M059J (cell line): ENCODE measurements at places on chromosomes 6 and 20.

DNA sequence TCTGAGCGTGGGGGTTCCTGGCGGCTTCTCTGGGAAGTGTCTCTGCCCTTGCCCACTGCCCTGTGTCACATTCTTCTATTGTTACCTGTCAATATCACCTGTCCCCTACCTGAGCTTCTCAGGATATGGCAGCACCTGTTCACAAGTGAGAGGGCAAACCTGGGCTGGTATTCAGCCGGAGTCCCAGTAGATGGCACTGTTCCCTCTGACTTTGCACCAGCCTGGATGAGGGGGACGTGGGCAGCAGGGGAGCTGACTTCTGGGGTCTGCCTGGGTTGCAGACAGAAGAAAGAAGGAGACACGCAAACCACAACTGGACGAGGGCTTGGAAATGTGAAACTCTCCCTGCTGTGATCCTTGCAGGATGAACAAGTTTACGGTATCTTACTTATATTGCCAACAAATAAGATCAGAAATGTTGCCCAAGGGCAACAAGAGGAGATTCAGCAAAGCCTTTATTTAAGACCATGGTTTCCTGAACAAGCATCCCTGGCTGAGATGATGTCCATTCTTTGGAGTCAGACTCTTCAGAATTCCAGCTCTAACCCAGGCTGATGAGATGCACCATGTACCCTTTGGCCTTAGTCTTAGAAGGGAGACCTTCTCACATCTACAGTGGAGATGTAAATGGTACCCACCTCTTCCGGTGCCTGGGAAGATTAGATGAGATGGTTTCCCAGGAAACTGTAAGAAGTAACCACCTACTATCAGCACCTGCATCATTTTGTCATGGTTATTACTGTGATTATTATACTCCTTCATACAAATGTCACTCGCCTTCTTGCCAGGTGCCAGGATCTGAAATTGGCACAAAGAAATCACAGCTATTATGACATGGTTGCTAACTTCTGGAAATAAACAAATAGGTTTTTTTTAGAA is 400.0 kb upstream of the CDH4 start:
- no peak for DNase-seq

GRCh38 chr20:53657732-53658131 is 64.1 kb upstream of the ZNF217 start:
- peak; percentile 28 for DNase-seq

- DNase-seq = no peak
Measured at GRCh38 chr6:131212024-131212423, 76.8 kb downstream of the AKAP7 start.

DNA sequence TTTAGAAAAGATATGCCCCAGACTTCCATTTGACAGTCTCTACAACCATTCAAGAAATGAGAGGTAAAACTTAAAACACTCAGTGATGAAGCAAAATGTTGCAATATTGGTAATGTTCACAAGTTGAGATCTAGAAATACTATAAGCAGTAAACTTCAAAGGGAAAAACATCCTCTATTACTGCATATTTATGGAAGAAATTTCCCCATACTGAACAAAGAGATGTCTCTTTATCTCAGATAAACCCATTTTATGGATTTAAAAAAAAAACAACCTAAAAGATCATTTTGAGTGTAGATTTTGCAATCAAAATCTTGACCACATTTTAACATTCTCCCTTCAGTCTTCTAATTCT is 177.8 kb upstream of the TAB2 start:
- no peak for DNase-seq

DNA sequence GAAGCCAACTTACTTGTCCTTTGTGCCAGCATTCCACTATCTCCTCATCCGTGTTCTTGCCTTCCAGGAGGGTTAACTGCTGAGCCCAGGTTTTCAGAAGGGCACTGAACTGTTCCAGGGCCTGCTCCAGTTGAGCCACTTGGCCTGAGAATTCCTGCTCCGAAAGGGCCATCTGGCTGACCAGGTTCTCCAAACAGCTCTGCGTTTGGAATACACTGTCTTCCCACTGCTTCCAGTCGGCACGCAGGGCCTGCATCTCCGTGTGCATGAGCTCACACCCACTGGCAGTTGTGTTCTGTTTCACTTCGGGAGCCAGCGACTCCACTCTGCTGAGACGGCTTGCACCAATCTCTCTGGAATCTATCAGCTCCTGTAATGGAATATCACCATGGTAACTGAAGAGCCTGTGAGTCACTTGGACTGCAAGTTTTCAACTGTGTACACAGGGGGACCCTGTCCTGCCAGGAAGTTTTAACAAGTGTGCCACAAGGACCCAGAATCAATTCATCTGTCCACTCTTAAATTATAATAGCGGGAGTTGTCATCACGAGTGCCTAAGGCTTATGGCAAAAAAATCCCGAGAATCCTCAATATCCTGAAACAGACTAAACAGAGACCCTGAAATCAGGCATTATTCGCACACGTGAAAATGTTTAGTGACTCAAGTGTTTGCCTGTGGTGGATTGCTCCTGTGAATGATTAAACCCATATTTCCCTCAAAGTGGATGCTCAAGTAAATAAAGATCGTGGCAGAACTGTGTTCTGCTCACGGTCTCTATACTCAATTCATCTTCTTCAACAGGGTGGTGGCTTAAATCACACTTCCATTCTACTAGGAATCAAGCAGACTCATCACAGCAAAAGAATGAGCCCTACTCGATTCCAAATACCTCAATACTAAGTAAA is 255.9 kb downstream of the SYNE1 start:
- DNase-seq = peak; percentile 99

- no peak for DNase-seq
Measured at GRCh38 chr6:144344646-144345045, 59.5 kb downstream of the UTRN start.

DNA sequence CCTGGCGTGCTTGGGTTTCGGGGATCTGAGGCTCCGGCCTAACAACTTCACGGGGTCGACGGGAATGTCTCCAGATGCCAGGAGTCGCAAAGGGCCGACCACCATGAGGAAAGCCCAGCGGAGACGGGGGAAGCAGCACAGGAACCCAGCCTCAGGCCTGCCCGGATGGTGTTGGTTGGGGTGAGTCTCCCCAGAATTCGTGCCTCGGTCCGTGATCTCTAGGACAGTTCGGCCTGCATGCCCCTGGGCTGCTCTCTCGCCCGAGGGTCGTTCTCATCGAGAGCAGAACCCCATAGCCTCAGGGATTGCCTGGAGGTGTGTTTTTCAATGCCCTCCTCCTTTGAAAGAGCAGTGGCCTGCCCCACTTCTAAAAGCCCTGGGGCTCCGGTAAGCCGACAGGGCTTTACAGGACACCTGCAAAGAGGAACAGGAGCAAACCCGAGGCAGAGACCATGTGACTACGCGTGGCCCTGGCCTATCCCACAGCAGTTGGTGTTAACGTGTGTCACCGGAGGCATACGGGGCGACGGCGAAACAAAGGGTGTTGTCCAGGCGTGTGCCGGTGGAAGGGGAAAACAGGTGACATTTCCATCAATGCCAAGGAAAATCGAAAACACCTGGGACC is 973.1 kb upstream of the DEFB115 start:
- DNase-seq = no peak

DNA sequence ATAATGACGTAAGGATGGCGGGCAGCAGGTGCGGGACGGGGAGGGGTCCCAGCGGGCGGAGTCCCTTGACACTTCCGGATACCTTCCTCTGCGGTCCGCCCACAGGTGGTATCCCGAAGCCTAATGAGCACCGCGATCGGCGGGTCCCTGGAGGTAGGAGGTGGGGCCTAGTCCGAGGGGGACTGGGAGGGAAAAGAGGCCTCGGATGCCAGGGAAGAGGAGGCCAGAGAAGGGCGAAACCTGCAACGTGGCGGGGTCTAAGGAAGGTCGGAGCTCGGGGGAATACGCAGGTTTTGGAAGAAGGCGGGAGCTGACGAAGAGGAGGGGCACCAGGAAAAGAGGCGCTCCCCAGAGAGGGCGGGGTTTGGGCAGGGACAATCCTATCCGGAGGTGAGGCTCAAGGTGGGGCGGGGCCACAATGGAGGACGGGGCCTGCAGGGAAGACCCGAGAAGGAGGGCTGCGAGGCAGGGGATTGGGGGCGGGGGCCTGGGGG is 3.7 kb downstream of the PRSS16 start:
- peak; percentile 89 for DNase-seq

DNA sequence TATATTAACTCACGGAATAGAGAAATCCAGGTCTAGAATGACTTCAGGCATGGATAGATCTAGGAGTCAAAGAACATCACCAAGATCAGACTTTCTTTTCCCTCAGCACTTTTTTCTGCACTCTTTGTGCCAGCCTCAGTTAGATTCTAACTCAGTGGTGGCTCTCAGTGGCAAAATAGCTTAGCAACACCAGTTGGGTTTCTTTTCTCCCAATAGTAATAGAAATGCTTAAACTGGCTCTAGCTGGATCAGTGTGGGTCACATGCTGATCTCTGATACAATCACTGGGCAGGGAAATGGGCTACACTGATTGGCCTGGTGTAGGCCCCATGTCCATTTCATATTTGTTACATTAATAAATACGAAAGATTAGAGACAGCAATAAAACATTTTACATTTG is 44.2 kb upstream of the ARFGEF2 start:
- no peak for DNase-seq

GRCh38 chr20:50242863-50243609 is 52.4 kb downstream of the CEBPB start:
- peak; percentile 66 for DNase-seq

- DNase-seq = no peak
Measured at GRCh38 chr6:167120583-167120903, 2.4 kb upstream of the CCR6 start.

DNA sequence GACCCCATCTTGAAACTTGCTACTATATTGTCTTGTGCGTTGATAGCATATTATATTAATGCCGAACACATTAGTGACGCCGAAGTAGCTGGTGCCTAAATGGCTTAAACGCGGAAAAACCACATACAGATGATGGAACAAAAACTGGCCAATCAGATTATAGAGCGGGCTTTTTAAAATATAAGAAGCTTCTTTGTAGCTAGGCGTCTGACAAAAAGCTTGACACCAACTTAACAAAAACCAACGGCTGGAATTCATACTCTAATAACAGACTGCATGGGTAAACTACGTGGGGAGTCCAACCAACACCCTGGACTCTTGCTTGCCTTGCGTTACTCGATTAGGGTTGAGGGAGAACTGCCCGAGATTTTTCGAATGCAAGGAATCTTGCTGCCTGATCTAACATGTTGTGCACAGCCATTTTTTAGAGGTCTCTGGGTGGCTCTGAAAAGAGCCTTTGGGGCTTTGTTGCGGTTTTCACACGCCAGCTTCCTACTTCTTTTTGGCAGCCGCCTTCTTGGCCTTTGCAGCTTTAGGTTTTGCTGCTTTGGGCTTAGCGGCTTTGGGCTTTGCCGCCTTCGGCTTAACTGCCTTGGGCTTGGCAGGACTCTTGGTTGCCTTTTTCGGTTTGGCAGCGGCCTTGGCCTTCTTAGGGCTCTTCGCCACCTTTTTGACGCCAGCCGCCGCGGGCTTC is 45.7 kb downstream of the OR2B2 start:
- DNase-seq = peak; percentile 94

DNA sequence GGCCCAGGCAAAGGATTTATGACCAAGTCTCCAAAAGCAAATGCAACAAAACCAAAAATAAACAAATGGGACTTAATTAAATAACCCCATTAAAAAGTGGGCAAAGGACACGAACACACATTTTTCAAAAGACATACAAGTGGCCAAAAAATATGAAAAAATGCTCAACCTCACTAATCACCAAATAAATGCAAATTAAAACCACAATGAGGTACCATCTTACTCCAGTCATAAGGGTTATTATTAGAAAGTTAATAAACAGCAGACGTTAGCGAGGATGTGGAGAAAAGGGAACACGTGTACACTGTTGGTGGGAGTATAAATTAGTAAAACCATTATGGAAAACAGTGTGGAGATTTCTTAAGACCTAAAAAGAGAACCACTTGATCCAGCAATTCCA is 71.1 kb downstream of the CEP162 start:
- no peak for DNase-seq

DNA sequence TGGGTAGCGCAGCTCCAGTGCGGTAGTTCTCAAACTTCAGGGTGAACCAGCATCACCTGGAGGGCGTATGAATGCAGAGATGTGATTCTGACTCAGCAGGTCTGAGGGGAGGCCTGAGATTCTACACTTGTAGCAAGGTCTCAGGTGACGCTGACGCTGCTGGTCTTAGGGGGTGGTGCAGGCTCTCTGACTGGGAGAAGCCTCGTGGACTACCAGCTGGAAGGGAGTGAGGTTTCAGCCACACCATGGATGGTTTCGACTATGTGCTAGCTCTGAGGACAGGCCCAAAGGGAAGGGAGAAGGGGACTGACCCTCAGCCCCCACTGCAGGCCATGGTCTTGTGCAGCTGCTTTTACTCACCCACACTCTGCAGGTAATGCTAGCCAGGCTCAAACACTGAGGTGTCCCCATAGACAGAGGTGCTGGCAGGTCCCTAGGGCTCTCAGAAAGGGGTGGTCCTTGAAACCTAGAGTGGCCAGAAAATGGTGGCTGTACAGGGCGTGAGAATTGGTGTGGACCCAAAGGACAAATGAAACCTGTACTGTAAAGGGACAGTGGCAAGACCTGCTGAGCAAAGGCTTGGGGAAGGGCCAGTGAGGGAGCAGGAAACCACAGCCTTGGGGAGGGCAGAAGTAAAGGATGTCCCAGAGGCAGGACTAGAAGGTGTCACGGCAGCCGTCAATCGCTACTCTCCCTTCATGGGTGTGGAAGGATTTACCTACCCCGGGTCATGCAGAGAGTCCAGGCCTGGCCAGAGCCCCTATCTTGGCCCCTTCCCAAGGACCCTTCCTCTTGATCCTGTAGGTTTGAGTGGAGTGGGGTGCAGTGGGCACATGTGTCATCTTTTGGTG is 52.7 kb downstream of the EBF4 start:
- DNase-seq = no peak

DNA sequence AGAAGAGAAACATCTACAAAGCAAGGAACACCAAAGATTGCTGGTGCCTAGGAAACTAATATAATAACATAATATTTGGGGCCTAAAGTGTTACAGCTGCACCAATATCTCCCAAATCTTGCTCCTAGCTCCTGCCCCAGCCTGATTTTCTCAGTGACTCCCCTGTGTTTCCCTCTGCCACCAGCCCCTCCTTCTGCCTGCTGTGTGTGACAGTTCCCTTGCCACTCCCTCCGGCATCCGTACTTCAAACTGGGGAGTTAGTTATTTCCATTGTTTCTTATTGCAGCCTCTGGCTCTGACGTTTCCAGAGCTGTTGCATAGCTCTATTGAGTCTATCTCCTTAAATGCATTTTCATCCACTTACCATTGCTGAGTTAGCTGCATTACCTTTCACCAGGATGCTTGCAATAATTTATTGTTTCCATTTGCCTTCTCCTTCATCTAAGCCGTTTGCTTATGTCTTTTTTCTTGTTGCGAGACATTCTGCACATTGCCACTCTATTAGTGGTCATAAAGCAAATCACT is 43.1 kb downstream of the ESR1 start:
- DNase-seq = no peak

GRCh38 chr20:58545565-58546415 is 30.6 kb upstream of the APCDD1L start:
- DNase-seq = peak; percentile 40

- DNase-seq = peak; percentile 96
Measured at GRCh38 chr6:81890846-81891245, 138.4 kb upstream of the TENT5A start.

GRCh38 chr20:41009946-41010345 is 18.7 kb upstream of the TOP1 start:
- no peak for DNase-seq

- peak; percentile 42 for DNase-seq
Measured at GRCh38 chr6:44029444-44030185, 97.6 kb downstream of the MRPL14 start.

GRCh38 chr6:6749702-6750491 is 161.4 kb downstream of the LY86 start:
- DNase-seq = peak; percentile 95

- peak; percentile 80 for DNase-seq
Measured at GRCh38 chr20:48657426-48658197, 170.2 kb downstream of the PREX1 start.
